ENCODE measurements at places on chromosomes 4 and X.

DNA sequence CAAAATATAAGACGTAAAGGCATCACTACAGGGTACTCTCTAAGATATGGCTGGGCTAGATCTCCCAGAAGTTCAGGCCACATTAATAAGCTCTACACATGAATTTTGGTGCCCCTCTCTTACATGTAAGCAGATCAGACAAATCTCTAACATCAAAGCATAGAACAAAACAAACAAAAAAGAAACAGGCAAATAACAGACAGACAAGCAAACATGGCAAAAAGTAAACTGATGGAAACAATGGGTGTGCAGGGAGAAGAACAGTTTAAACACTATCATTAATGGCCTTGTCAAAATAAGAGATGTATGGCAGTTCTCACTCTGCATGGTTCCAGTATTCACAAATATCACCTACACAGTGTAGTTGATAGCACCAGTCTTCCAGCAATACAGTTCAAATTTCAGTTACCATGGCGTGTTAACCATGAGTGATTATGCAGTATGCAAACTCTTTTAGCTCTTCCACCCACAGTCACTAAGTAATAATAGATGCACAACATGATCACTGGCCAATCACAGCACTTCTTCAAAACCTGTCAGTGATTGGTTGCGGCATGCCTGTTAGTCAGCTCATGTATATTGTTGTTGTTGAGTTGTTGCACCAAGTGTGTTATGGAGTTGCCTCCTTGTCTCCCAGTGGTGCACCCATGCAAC is 110.7 kb upstream of the TLR3 start:
- no peak for DNase-seq

DNA sequence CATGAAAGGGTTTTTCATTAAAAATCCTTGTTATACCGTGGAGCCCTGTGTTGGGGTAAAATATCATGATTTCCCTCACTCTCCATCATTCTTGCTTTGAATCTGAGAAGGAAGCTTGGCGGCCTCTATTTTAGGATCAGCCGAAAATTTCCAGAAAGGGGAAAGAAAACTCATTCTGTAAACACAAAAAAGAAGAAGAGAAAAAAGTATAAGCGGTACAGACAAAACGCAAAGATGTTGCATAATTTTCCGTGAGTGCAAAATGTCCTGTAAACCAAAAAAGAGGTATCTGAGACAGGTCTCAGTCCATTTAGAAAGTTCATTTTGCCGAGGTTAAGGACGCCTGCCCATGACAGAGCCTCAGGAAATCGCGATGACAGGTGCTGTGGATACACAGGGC is 5.3 kb downstream of the CSF2RA start:
- DNase-seq: no peak

DNA sequence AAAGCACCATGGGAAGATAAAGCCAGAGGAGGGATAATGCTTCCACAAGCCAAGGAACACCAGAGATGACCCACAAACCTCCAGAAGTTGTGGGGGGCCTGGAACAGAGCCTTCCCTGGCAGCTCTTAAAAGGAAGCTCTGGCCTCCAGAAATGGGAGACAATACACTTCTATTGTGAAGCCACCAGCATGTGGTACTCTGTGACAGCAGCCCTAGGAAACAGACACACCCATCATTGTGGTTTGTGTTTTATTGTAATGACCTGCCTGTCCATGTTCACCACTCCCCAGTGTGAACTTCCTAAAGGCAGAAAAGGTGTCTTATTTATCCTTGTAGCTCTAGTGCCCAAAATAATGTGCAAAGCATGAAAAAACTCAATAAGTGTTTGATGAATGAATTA is 264.1 kb upstream of the GATB start:
- DNase-seq: no peak

GRCh38 chr4:156749426-156750403 is 221.9 kb downstream of the PDGFC start:
- no peak for DNase-seq

- no peak for DNase-seq
These were observed 435 bp upstream of the MGST2 start for GRCh38 chr4:139665079-139665689.

DNA sequence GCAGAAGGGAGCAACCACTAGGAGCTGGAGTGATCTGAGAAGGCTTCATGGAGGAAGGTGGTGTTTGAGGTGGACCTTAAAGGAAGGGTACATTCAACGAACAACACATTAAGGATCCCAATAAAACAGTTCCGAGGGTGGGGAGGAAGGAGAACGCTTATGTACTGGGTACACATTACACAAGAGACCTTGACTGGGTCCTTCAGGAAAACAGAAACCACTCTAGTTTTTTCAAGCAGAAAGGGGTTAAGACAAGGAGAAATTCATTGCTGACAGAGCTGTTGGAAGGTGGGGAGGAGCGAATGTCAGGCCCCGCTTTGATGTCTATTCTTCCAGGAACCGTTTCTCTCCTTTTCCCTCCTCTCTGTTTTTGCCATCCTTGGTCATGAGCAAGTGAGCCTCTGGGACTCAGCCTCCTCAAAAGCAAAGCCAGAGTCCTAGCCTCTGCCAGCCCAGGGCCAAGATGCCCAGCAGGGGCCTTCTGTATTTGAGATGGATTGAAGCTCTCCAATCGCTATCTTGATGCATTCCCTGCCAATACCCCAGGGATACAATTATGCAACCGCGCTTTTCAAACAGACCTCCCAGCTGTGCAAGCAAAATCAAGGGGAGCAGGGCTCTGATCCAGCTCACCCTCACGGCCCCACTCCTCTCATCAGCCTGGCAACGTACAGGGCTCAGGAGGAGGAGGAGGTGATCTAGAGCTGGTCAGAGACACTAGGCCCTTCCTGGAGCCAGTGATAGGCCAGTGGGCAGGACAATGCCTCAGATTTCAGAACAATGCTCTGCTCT is 48.4 kb downstream of the ZBTB49 start:
- DNase-seq: no peak

DNA sequence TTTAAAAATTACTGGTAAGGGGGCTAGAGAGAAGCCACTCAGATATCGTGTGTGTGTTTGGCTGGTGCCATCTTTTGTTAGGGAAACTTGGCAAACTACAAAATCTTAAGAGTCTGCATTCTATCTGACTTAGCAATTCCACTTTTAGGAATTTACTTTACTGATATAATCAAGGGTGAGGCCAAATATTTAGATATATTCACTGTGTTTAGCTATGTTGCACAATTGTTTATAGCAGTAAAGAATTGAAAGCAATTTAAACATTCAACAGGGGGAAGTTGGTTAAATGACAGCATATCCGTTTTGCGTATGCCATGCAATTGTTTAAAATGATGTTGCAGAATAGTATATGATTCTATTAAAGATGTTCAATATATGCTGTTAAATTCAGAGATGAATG is 6.4 kb upstream of the HERC3 start:
- no peak for DNase-seq

- no peak for DNase-seq
These were observed 23.1 kb upstream of the TLR7 start for GRCh38 chrX:12843668-12844279.

GRCh38 chr4:25030277-25031076 is at the start of gene LGI2:
TSS of gene LGI2 (minus strand) at chr4:25030946. CDS start at chr4:25030693, 253 bp downstream.
- no peak for DNase-seq

- DNase-seq: no peak
These were observed 5.8 kb downstream of the ABLIM2 start for GRCh38 chr4:8152865-8153257.

GRCh38 chr4:19349416-19349815 is 902.3 kb upstream of the SLIT2 start:
- no peak for DNase-seq

- no peak for DNase-seq
These were observed 80.9 kb downstream of the MED28 start for GRCh38 chr4:17695341-17695740.

GRCh38 chrX:138858951-138859350 is 147.4 kb upstream of the FGF13 start:
- no peak for DNase-seq

GRCh38 chr4:86302830-86303229 is 57.0 kb downstream of the MAPK10 start:
- no peak for DNase-seq

DNA sequence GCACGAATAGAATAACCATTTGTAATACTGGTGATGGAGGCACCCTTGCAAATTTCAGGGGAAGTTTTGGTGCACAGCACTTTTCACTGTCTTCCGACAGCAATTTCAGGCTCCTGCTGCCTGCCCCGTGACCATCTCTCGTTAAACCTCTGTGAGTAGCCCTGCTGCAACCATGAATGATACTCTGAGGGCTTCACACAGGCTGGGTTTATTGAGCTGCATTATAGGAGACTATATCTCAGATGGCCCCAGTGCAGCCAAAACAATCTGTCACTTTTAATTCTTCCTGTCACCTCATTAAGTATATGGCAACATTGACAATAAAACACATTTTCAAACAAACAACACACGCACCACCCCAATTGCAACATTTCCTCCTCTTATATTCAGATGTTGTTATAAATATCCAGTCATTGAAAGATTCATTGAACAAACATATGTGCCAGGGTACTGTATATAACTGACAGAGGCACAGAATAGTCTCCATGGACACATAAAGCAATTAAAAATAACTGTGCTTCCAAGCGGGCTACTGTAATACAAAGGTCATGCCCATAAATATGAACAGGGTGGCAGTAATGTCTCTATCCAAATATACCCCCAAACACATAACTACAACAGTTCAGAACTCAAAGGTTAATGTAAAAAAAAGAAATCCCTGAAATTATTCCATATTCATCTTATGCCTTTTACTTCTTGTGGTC is 477.0 kb downstream of the GBA3 start:
- DNase-seq: no peak

DNA sequence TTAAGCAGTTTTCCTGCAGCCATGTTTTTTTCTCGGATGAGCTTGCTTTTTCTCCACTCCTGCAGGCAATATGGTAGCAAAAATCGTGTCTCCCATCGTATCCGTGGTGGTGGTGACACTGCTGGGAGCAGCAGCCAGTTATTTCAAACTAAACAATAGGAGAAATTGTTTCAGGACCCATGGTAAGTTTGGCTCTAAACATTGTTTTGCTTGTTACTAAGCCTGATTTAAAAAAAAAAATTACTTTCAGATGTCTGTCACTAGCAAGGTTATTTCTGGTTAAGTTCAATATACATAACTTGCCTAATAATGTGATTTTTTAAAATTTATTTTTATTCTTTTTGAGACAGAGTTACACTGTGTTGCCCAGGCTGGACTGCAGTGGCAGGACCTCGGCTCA is 17.5 kb upstream of the GYG2 start:
- no peak for DNase-seq

- DNase-seq: no peak
These were observed 291.6 kb upstream of the HS3ST1 start for GRCh38 chr4:11720292-11720691.

DNA sequence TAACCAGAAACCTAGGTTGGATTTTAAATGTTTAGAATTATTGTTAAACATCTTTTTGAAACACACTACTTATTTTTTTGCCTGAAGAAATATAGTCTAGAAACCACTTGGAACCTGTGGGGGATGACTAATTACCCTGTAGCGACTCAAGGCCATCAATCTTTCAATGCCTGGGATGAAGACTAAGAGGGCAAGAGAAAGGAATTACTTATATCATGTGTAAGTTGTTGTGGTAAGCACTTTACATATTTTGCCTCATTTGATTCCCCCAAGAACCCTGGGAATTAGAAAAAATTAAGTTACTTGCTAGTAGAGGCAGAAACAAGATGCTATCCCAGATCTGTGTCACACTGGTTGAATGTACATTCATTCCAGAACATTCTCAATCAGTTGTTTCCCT is 170.9 kb upstream of the GRIA3 start:
- DNase-seq: no peak

DNA sequence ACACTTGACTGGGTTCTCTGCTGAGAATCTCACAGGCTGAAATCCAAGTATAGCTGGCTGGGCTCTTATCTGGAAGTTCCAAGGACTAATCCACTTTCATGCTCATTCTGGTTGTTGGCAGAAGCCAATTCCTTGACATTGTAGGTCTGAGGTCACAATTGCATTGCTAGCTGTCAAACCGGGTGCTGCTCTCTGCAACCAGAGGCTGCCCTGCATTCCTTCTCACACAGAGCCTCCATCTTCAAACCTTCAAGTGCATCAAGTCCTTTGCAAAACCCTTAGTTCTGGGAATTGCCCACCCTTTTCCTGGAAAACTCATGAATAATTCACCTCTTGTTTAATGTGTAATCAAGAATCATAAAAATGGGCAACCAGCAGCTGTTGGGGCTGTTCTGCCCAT is 404.2 kb downstream of the KCNIP4 start:
- no peak for DNase-seq

- no peak for DNase-seq
These were observed 110.2 kb upstream of the WDR1 start for GRCh38 chr4:10226756-10227155.

DNA sequence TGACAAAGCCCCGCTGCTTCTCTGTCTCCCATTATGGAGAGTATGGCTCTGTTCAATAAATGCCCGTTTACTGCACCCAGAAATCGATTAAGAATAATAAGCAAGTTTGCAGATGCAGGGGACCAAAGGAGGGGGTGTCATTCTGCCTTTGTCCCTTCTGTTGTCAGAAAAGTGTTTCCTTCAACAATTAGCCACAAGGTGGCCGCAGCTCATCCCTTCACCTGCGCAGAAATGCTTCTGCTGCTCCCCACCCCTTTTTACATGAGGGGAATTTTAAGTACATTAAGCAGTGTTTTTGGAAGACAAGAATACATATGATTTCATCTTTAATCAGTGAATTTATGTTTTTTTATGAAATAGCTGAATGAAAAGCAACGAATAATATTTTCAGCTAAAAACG is 175.6 kb upstream of the ARX start:
- DNase-seq: no peak

- no peak for DNase-seq
These were observed 4.3 kb downstream of the BCLAF3 start for GRCh38 chrX:19986531-19986930.

DNA sequence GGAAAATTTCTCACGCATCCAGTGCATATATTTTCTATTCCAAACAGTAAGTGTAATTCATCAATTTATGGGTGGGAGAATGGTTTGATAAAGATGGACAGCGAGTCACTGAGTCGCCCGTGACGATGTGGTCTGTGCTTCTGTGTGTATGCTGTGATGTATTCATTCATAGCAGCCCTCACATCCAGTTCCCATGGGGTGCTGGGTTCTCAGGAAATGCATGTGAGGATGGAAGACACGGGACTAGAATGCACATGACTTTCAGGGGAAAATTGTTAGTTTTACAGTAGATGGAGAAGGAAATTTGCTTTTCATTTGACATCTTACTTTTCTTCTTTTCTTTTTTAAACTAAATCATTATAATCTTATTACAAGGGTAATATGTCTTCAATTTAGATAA is 152.9 kb downstream of the STOX2 start:
- no peak for DNase-seq

DNA sequence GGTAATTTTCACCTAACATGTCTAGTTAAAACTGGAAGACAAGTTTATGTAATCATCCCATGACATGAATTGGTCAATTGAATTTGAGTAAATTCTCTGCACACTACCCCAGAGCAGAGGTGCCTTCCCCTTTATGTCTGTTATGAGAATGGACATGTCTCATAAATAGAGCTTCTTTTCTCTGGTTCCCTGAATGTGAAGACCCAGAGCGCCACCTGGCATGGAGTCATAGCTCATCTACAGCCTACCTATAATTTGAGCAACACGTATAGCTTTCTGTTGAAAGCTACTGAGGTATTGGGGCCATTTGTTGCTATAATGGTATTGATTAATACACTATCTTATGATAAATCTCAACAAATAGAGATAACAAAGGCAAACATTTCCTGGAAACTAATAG is 626.5 kb upstream of the GALNTL6 start:
- no peak for DNase-seq

GRCh38 chr4:143095447-143095846 is 89.3 kb upstream of the USP38 start:
- no peak for DNase-seq

- DNase-seq: no peak
These were observed 27.5 kb upstream of the VBP1 start for GRCh38 chrX:155188786-155189185.

- DNase-seq: no peak
These were observed 37.2 kb downstream of the CXXC4 start for GRCh38 chr4:104457308-104457981.
